ENCODE measurements at places on chromosomes 16 and 17.

DNA sequence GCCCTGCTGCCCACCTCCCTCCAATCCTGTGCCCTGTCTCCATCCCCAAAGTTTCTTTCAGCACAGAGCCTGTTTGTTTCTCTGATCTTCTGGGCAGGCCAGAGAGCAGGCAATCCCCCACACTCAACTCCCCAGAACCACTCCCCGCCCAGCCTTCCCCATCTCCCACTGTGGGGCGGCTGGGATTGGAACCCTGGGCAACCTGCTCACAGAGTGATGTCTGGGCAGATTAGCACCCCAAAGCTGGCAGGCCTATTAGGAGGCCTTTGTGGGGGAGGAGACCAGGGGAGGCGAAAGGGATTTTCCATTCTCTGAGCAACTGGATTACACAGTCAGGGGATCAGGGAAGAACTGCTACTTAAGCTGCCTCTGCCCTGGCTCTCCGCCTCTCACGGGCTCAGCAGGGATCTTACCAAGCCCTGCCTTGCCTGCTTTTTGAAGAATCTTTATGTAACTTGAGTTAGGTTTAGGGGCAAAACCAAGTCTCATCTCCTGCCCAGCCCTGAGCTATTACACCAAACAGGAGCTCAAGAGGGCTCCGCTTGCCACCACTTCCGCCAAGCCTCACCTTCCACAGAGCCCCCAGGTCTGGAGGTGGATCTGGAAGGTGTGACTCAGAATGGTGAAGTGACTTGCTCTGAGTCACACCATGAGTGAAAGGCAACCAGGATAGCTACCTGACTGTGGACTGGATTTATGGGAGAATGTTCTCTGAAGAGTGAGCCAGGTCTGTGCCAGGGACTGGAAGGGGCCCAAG lies 16.0 kb upstream of the LHX1 start:
- DNase-seq, result peak; percentile 72

- DNase-seq, result no peak
Observed at GRCh38 chr16:53953336-53953735, 249.4 kb downstream of the FTO start.

DNA sequence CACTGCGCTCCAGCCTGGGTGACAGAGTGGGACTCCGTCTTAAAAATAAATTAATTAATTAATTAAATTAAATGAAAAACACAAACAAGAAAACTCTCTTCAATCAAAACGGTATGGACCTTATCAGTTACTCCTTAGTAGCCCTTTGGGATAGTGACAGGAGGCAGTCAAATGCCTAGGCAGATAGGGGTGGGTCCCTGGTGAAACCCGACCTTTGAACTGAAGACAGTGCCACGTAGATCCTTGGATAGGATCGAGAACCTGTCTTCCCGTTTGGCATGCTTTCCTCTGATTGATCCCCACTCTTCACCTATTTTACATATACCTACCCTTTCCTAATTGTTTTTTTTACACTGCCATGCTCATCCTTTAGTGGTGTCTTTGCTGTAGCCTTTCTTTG lies 22.2 kb upstream of the DHRS7B start:
- no peak for DNase-seq

DNA sequence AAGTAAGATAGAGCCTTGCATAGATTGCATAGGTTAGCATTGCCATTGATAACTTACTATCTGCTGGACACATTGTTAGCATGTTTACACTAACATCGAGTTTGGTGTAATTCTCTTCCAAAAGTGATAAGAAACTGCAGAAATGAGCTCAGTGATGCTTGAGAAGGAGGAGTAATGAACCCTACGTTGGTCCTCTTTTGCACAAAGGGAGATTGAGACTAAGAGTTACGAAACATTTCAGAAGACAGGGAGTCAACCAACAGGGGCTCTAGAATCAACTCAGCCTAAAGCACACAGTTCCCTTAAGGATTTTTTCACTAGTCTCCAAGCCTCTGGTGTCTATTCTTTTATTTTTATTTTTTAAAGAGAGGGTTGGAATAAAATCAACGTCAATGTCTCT lies 6.8 kb downstream of the CCL7 start:
- DNase-seq, result no peak

GRCh38 chr17:81207610-81208581 lies 14.9 kb downstream of the CEP131 start:
- DNase-seq, result no peak

GRCh38 chr16:57911743-57912142 lies 59.2 kb downstream of the CNGB1 start:
- no peak for DNase-seq

DNA sequence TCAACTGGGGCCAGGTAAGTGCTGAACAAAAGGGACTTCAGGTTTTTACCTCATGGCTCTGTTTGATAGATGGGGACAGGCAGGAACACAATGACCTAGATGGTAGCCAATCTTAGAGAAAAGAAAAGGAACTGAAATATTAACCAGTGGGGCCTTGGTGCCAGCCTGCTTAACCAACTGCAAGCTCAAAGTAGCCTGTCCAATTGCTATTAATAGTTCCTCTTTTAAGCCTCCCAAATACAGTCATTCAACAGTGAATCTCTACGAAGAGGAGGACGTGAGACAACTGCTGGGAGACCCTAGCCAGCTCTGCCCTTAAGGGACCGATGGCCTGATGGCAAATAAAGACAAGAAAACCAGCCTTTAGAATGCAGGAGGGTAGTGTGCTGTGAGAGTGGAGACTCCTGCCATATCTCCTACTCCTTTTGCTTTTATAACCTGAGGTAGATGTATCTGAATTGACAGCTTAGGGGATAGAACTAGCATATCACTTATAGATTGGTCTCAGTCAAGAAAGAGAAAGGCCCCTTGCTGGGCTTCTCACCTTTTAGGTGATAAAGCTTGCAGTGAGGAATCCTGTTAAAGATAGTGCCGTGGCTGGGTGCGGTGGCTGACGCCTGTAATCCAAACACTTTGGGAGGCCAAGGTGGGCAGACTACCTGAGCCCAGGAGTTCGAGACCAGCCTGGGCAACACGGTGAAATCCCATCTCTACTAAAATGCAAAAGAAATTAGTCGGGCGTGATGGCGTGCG lies 28.3 kb downstream of the ARSG start:
- no peak for DNase-seq

GRCh38 chr17:72516772-72517399 lies 396.1 kb downstream of the SOX9 start:
- peak; percentile 63 for DNase-seq

GRCh38 chr16:48082516-48082915 lies 73.3 kb downstream of the ABCC12 start:
- peak; percentile 90 for DNase-seq

- DNase-seq, result peak; percentile 100
Observed at GRCh38 chr17:74569020-74570003, 2.0 kb upstream of the CD300H start.

- no peak for DNase-seq
Observed at GRCh38 chr17:60752873-60753577, 75.4 kb downstream of the BCAS3 start.

DNA sequence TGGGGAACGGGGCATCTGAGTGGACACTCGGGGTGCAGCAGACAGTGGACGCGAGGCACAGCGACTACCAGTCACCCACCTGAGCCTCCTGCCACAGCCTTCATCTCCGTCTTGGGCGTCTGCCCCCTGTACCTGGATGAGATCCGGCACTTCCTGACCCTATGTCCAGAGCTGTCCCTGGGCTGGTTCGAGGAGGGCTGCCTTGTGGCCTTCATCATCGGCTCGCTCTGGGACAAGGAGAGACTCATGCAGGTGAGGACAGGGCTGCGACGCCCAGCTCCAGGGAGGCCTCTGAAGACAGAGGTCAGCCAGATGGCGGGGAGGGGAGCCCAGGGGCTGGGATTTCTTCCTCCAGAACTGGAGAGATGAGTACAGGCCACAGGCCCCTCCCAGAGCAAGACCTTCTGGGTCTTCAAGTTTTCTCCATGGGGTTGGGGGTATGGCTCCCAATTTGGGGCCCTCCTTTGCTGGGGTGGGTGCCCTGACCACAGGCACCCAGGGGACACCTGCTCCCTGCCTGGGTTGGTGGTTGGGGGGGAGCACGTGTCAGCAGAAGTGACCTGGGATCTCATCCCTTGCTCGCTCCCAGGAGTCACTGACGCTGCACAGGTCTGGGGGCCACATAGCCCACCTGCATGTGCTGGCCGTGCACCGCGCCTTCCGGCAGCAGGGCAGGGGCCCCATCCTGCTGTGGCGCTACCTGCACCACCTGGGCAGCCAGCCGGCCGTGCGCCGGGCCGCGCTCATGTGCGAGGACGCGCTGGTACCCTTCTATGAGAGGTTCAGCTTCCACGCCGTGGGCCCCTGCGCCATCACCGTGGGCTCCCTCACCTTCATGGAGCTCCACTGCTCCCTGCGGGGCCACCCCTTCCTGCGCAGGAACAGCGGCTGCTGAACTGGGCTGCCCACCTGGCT lies 1.9 kb downstream of the AANAT start:
- DNase-seq, result no peak

DNA sequence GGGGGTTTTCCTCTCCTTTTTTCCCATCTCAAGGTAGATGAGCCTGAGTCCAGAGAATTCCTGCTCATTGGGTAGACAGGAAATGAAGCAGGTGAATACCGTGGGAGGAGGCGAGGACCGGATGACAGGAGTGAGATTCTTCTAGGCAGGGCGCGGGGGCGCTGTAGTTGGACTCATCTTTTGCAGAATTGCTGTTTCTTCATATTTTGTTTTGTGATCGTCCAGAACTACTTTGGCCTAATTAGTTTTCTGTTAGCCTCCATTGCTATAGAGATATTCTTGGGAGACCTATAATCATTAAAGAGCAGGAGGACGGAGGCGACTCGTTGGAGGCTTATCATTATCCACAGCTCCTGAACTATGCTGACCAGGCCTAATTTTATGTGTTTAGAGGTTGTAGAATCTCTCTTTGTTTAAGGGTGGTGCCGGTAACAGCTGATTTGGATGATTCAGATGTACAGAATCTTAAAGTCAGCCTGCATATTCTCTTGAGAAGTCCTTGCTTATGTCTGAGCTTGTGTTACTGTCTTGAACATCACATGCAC lies 650 bp downstream of the ATP6V0A1 start:
- DNase-seq, result peak; percentile 64

DNA sequence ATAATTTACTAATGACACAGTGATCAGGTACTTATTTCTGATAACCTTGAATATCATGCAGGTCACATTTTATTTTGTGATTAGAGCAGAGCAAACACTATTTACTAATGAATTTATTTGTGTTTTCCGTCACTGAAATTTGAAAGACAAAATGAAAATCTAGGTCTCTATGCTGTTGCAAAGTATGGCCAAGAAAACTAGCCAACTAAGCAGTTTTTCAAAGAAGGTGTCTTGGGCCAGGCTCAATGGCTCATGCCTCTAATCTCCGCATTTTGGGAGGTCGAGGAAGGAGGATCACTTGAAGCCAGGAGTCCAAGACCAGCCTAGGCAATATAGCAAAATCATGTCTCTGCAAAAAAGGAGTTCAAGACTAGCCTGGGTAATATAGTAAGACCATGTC lies 3.0 kb upstream of the NFAT5 start:
- no peak for DNase-seq

DNA sequence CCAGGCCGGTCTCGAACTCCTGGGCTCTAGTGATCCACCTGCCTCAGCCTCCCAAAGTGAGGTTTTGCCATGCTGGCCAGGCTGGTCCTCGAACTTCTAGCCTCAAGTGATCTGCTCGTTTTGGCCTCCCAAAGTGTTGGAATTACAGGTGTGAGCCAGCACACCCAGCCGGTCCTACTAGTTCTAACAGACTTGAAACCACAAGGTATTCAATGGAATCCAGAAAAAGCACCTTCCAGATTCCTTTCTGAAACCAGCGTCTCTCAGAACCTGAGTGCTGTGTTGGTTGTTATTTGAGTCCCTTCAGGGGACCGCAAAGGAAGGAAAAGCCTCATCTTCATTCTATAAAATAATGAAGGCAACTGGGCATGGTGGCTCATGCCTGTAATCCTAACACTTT lies 4.1 kb downstream of the KRABD2 start:
- no peak for DNase-seq

GRCh38 chr17:47279062-47279801 lies 25.6 kb downstream of the ITGB3 start:
- DNase-seq, result peak; percentile 99

DNA sequence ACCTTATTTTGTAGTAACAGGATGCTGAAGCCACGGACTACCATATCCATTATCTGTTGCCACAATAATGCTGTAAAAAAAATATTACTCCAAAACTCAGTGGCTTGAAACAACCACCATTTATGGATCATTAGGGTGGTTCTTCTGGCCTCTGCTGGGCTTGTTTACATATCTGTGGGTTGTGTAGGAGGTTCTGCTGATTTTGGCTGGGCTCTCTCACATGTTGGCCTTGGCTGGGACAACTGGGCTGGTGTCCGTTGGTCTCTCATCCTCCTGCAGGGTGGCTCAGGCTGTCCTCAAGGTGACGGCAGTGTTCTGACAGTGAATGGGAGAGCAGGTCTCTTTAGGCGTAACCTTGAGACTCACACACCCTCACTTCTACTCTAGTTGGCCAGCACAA lies 76.0 kb downstream of the GPR139 start:
- no peak for DNase-seq

DNA sequence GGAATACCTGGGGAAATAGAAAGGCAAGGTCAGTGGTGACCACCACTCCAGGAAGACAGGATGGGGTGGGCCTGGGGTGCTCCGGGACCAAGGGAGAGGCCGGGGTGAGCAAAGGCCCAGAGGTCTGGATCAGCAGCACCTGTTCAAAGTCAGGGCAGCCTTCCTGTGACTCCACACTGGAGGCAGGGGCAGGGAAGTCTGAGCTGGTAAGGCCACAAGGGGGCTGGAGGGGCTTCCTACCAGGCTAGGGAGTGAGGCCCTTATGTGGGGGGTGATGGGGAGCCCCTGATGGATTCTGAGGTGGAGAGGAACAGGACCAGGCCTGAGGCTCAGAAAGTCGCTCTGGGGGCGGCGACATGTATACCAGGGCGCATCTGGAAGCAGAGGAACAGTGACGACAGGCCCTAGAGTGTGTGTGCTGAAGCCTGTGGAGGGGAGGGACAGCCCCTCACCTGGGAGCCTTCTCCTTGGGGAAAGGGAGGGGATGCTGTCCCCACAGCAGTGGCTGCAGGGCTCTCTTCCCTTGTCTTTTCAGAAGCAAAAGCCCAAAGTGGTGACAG lies 3.7 kb downstream of the C16orf78 start:
- no peak for DNase-seq

GRCh38 chr17:81710514-81711308 lies 1.4 kb upstream of the SLC25A10 start:
- DNase-seq, result no peak

DNA sequence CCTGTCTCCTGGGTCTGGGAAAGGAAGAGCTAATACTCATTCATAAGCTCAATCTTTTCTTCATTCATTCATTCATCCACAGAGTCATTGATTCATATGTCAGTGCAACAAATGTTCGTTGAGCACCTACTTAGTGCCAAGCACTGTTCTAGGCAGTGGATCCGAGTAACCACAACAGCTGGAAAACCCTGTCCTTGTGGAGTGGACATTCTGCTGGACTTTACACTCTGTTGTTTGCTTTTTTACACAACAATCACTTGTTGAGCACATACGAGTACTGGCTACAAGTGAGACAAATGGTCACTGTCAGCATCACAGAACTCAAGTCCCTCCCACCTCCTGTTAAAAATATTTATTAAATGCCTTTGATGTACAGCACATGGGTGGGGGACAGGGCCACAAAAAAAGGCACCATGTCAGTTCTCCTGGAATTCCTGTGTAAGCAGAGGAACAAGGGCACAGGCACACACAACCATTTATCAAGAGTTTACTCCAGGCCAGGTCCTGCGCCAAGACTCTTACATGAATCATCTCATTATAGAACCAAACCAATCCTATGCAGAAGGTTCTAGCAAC lies 46.9 kb downstream of the TEKT5 start:
- peak; percentile 5 for DNase-seq

- DNase-seq, result no peak
Observed at GRCh38 chr16:57651344-57652333, 16.5 kb upstream of the ADGRG3 start.
